ENCODE measurements at places on chromosomes 4 and X.

- DNase-seq: no peak
These were observed 32.8 kb downstream of the CLDN22 start for GRCh38 chr4:183287309-183287659.

GRCh38 chr4:38519666-38520065, 144.3 kb upstream of the KLF3 start:
- no peak for DNase-seq

- no peak for DNase-seq
These were observed 95.1 kb downstream of the RASL11B start for GRCh38 chr4:52957220-52957686.

GRCh38 chr4:70666369-70666768, at the start of gene JCHAIN:
JCHAIN (minus strand) TSS chr4:70666508; CDS start chr4:70666490, 18 bp downstream.
- DNase-seq: no peak

DNA sequence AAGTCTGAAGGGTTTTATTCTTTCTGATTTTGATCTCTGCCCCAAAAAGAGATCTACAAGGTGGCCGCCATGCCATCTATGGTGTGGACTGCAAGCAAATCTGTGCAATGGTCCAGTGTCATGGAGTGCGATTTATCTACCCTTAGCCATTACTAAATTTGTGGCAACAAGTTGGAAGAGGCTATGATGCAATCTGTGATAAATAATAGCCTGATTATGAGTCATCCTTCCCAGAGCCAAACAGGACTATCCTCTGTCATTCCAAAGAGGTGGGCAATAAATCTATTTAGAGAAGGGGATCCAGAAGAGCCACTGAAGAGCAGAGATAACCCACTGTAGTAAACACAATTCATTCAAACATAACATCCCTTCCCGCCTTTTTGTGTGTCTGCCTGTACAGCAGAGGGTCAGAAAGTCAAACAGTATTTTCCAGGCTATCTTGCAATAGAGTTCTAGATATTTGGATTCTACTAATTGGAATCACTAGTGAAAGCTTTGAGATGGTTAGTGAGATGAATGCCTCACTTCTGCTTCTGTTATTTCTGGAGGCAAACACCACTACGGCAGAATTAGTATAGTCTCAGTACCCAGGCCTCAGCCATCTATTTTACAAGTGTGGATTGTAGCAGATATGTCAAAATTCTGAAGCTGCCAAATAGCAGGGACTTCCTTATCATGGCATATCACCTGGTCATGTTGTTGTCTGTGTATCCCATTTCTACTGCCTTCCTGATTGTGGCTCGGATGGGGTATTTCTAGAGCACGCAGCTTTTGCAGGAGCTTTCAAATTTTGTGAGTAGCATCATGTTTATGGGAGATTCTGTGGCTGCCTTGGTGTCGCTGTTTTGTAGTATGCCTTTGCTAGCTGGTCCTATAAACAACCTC, 192.0 kb downstream of the SMIM20 start:
- no peak for DNase-seq

- DNase-seq: no peak
These were observed 68.7 kb downstream of the USP9X start for GRCh38 chrX:41153957-41154356.

GRCh38 chr4:73607375-73608033, 12.7 kb downstream of the RASSF6 start:
- no peak for DNase-seq

- no peak for DNase-seq
These were observed 1956.7 kb downstream of the C4orf33 start for GRCh38 chr4:131052646-131053045.

DNA sequence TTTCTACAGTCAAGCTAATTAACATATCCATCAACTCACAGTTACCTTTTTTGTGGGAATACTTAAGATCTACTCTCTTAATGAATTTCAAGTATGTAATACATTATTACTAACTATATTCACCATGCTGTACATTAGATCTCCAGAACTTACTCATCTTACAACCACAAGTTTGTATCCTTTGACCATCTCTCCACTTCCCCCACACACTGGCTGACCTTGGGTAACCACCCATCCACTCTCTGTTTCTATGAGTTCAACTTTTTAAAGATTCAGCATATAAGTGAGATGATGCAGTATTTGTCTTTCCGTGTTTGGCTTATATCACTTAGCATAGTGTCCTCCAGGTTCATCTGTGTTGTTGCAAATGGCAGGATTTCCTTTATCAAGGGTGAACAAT, 30.5 kb upstream of the MAGED1 start:
- DNase-seq: no peak

DNA sequence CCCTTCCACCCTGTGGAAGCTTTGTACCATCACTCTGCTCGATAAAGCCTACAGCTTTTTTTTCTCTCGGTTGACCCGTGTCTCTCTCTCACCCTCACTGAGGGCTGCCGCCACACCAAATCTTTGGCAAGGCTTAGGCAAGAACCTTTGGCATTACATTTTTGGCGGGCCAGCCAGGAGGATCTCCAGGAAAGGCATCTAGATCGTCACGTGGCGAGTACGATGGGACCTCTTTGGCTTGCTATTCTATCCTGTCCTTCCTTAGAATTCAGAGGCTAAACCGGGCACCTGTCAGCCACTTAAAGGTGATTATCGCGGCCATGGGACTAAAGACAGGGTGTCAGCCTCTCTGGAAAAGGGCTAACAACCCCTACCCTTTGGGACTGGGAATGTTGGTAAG, 96.2 kb downstream of the UGT2B28 start:
- DNase-seq: no peak

GRCh38 chr4:2046031-2046961, 12.8 kb upstream of the NAT8L start:
- DNase-seq: no peak

DNA sequence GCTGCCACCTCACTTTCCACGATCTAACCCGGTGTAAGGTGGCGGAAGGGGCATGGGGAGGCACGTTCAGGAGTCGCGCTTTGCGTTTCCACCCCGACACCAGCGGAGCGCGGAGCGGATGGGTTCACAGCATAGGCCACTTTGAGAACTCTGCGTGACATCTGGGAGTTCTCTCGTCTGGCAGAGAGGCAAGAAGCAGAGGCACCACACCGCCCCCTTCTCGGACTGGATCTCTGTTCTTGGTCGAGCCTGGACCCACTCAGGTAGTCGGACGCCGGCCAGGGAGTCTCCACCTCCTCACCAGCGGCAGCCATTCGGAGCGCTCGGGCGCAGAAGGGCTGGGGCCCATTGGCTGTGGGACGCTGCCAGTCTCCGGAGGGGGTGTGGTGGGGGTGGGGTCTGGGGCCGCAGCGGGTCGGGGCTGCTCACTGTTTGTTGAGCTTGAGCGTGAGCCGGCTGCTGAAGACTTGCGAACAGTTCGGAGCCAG, at the start of gene DACH2:
DACH2 (plus strand) TSS at position 428 of the 488 bp plus-strand sequence.
- peak; percentile 33 for DNase-seq

- no peak for DNase-seq
These were observed 170.9 kb downstream of the RCHY1 start for GRCh38 chr4:75343333-75343732.

GRCh38 chrX:49186125-49187027, at the start of gene PRICKLE3:
PRICKLE3 (minus strand) TSS chrX:49186373; CDS start chrX:49186297, 76 bp downstream.
- peak; percentile 31 for DNase-seq

DNA sequence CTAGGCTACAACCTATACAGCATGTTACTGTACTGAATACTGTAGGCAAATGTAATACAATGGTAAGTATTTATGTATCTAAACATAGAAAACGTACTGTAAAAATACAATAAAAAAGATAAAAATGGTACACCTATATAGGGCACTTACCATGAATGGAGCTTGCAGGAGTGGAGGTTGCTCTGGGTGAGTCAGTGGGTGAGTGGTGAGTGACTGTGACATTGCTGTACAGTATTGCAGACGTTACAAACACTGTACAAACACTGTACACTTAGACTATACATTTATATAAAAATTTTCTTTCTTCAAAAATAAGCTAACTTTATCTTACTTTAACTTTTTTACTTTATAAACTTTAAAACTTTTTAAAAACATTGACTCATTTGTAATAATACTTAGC, 190.3 kb upstream of the NR3C2 start:
- no peak for DNase-seq

DNA sequence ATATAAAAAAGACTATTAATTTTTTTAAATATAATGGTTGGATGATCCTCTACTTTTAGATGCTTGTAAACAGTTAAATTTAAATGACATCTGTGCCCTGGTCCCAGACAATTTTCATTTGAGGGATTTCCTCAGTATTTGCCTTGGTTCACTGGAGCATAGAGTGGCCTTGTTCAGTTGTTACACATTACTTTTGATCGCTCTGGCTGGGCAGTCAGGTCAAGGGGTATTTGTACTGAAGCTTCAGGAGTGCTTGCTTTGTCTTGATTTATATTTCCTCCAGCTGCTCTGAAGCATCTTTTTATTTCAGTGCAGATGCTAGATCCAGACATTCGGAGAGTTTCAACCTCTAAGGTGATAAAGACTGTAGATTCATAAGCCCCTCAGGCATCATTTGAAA, 50.0 kb downstream of the COMMD8 start:
- DNase-seq: no peak

DNA sequence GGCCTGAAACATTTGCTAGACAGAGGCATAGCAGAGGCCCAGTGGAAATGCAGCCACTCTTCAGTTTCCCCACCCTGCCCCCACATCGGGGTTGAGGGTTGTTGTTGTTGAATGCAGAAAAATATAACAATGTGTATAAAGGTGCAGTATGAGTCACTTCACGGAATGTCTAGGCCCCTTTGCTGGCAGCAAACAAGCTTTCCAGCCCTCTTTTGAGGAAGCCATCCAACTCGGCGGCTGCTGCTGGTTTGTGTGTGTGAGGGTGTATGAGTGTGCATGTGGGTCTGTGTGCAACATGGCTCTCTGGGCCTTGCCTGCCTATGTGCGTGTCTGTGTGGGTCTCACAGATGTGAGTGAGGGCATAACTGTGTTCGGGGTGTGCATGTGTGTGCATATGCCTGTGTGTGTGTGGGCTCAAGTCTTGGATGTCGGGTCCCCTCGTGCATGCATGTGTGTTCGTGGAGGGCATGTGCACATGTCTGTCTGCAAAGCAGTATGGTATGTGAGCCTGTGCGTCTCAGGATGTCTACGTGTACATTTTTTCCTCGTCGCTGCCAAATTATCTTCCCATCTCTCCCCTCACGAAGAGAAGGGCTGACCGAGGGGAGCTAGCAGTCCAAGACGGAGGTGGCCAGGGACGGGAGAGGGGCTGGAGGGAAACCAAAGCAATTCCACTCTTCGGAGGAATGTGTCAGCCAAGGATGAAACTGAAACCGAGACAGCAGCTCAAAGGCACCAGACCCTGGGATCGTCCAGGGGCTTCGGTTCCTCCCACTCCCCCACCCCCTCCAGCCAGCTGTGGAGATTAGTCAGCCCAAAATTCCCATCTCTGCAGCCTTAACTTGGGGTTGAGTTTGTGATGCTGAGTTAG, 8.4 kb upstream of the ELF4 start:
- DNase-seq: no peak

GRCh38 chr4:30743897-30744296, 23.7 kb downstream of the PCDH7 start:
- DNase-seq: no peak

GRCh38 chrX:15233416-15234015, 36.4 kb downstream of the ASB9 start:
- no peak for DNase-seq

GRCh38 chr4:41095192-41095872, 119.0 kb downstream of the APBB2 start:
- no peak for DNase-seq

- DNase-seq: no peak
These were observed 22.0 kb downstream of the MTMR1 start for GRCh38 chrX:150715184-150715583.

DNA sequence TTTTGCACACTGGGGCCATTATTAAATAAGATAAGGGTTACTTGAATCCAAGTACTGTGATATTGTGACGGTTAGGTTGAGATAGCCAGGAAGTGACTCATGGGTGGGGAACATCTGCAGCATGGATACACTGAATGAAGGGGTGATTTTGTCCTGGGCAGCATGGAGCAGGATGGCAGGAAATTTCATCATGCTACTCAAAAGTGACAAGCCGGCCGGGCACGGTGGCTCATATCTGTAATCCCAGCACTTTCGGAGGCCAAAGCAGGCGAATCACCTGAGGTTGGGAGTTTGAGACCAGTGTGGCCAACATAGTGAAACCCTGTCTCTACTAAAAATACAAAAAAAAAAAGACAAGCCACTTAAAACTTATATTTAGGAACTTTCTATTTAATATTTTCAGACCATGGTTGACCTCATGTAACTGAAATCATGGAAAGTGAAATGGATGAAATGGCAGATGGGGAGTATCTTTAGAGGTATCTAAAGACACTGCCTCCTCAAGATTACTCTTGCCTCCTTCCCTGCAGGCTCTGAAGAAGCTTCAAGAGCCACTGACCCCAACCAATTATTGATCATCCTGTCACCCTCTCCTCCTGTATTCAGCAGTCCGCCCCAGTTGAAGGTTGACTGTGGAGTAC, 3.9 kb upstream of the TRIM60 start:
- no peak for DNase-seq

DNA sequence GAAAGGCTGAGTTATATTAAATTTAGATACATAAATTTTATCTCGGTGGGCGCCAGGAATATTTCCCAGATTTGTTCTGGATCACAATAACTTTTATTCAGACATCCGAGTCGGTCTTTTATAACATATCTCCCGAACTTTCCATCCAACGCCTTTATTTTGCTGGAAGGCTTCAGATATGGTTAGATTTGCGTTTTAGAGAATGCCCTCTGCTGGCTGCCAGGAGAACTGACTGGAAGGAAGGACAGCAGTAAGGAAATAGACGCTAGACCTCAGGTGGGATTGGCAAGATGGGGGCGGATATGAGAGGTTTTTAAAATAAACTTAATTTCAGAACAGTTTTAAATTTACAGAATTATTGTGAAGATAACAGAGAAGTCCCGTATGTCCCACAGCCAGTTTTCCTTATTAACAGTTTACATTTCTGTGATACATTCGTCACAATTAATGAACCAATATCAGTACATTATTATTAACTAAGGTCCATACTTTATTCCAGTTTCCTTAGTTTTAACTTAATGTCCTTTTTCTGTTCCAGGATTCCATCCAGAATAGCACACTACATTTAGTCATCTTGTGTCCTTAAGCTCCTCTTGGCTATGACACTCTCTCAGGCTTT, 4.6 kb upstream of the KANTR start:
- DNase-seq: peak; percentile 21

DNA sequence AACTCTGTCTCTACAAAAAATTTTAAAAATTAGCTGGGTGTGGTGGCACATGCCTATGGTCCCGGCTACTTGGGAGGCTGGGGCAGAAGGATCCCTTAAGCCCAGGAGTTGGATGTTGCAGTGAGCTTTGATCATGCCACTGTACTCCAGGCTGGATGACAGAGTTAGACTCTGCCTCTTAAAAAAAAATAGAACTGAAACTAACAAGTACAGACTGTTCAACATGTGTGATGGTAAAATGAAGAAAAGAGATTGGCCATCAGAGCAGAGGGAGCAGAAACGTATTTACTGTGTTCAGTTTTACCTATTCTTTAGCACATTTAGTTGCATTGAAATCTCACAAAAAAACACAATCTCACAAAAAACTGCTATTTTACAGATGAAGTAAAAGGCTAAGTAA, 77.9 kb upstream of the NAP1L5 start:
- DNase-seq: no peak

DNA sequence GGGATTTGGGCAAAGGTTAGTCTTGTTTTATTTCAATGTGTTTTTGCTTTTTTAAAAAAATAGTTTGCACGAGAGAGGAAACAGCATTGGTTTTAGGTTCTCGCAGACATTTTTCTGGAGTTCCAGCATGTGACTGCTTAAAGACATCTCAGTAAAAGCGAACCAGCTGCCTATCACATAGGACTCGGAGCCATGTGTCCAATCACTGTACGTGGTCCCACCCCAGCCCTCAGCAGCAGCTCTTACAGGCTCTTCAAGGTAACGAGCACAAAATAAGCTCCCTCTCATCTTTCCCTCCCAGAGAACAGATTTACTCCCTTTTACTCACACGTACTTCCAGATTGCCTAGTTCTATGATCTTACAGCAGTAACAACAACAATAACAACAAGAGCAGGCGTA, 68.7 kb downstream of the MCF2 start:
- DNase-seq: peak; percentile 1

Data from caudate nucleus (tissue), 63 donors.